ENCODE measurements at places on chromosomes 4 and X.

- no peak for DNase-seq
Measured at GRCh38 chr4:39664828-39665731, 26.4 kb upstream of the SMIM14 start.

- DNase-seq = no peak
Measured at GRCh38 chr4:174523025-174523693, 871 bp upstream of the HPGD start.

DNA sequence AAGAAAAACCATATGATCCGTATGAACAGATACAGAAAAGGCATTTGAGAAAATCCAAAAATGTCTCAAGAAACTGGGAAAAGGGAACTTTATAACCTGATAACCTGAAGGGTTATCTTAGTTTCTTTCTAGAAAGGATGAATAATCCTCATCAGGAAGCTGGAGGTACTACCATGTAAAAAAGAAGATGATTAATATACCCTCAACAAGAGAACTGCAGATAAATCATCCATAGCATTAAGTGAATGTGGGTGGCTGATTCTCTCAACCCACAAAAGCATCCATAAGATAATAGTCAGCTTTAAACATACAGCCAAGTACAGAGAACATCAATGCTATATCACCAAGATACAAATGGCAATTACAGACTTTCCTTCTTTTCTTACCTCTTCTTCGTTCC is 26.4 kb downstream of the ANAPC10 start:
- DNase-seq = no peak

- no peak for DNase-seq
Measured at GRCh38 chr4:7278071-7278765, 85.9 kb downstream of the SORCS2 start.

GRCh38 chrX:134244043-134244442 is 7.1 kb downstream of the CCDC160 start:
- DNase-seq = no peak

GRCh38 chr4:54017308-54017707 is 47.1 kb downstream of the CHIC2 start:
- no peak for DNase-seq

DNA sequence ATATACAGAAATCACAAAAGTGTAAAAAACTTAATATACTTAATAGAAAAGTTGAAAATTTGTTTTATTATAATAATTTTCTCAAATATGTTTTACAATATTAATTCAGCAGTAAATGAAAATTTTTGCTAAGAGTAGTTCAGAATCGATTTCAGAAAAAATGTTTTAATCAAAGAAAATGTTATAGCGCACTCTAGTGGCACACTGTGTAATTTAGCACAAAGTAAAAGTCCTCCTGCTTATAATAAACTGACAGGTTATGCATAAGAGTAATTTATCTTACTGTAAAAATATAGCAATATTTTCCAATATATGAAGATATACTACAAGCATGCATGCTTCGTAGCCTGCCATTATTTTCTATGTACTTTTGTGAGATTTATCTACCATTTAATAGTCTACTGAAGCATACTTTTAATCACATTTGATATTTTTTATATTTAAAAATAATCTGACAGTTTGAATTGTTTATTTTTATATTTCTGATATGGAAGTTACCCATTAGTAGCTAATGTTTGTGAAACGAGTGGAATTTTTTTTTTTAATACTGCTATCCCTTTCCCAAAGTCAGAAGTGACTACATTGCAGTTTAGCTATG is 217.9 kb upstream of the KLHL4 start:
- peak; percentile 1 for DNase-seq

DNA sequence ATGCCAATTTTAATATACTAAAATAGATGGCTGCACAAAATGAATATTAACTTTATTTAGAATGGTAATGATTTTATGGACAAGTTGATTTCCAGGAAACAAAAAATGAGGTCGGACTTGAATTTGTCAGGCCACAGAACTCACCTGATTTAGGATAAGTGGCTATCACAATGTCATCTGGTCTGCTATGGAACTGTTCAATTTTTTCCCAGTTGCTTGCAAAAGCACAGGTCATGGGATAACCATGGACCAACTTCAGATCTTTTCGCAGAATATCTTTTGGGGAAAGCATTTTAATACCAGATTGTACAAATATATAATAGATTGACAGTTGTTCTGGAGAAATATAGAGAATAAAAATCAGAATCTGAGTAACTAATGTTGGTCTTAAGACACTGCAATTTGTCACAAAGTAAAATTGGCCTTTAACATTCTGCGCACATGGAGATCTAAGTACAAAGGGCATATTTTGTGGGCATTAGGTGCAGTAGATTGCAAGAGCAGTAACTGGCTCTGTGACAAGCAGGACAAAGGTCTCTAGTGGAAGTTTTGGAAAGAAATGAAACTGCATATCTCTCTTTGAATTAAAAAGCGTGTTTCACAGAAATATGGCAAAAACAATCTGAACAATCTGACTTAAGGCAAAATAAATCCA is 5.4 kb downstream of the SULT1B1 start:
- DNase-seq = no peak

DNA sequence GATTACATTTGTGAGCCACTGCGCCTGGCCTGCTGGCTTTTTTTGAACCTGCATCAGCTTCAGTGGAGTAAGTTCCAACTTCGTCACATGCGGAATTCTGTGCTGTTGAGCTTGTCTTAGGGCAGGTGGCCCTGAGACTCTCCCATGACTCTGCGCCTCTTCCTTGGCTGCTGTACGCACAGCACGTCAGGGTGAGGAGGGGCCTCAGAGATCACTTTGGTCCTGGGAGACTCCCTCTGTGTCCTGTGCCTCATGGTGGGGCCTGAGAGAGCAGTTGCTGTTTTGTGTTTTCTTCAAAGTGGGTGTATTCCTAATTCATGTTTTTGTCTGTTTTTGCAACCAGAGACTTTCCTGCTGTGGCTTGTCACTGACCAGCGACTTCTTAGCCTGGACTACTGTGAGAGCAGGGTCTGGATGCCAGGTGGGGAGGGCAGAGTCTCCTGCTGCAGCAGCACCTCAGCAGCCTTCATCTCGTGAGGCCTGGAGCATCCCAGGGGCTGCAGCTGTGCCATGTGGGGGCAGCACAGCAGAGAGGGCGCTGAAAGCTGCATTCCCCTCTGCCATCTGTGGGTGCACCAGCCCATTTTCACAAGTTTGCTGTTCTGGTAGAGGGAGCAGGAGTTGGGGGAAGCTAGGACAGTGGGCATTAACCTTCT is 107.8 kb downstream of the TNIP2 start:
- DNase-seq = no peak

GRCh38 chrX:51955200-51955599 is 61.8 kb downstream of the MAGED1 start:
- no peak for DNase-seq

DNA sequence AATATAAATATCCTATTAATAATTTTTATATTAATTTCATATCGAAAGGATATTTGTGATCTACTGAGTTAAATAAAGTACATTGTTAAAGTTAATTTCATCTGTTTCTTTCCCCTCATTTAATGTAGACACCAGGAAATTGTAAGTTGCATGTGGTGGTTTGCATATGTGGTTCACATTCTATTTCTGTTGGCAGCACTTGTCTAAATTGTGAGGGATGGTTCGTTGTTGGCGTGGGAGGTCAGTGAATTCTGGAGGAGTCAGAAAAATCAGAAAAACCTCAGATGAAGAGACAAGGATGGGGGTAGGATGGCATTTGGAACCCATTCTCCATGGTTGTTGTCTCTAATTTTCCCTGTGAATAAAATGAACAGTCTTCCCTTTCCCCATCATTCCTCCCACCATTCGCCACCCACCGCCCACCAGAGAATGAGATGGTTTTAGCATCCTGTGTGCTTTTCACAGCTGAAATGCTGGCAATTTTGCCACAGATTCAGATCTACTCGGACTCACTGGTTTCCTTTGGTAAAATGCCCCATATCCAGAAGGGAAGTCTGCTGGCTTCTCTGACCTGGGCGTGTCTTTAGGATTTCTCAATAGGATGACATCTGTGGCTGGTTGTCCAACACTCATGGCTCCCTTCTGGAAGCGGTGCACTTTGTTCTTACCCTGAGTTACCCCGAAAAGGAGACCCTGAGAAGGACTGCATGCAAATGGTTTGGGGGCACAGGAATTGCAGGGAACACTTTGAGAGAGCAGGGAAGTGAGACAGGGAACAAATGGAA is 52.3 kb downstream of the LGI2 start:
- DNase-seq = no peak

- no peak for DNase-seq
Measured at GRCh38 chr4:83664071-83664470, 128.2 kb downstream of the GPAT3 start.

DNA sequence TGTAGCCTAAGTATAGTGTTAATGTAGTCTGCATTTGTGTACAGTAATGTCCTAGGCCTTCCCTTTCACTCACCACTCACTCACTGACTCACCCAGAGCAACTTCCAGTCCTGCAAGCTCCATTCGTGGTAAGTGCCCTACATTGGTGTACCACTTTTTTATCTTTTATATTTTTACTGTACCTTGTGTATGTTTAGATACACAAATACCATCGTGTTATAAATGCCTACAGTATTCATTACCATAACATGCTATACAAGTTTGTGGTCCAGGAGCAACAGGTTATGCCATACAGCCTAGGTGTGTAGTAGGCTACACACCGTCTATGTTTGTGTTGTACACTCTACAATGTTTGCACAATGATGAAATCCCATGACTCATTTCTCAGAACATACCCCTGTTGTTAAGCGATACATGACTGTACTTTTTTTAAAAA is 15.4 kb downstream of the TSPAN5 start:
- DNase-seq = no peak

- no peak for DNase-seq
Measured at GRCh38 chrX:142250502-142250901, 45.4 kb upstream of the MAGEC2 start.

- DNase-seq = no peak
Measured at GRCh38 chrX:39309018-39309635, 507.9 kb downstream of the MID1IP1 start.

GRCh38 chrX:79138658-79139241 is 5.7 kb upstream of the GPR174 start:
- no peak for DNase-seq

GRCh38 chr4:132195176-132195575 is 953.9 kb upstream of the PCDH10 start:
- no peak for DNase-seq

DNA sequence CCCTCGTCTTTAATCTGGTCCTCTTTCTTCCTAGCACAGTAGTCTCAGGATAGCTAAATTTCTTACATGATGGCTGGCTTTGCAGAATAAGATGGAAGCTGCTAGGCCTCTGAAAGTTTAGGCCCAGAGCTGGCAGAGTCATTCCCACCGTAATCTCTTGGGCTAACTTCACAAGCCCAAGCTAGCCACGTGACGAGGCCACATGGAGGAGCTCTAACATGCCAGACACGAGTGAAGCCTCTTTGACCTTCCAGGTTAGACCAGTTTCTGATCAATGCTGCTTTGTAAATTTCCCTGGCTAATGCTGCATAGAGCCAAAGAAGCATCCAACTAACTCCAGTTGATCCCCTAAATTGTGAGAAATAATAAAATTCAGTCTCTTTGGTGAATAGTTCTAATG is 9.5 kb upstream of the CENPE start:
- DNase-seq = no peak

GRCh38 chr4:825063-825970 is 612 bp downstream of the CPLX1 start:
- DNase-seq = no peak

- no peak for DNase-seq
Measured at GRCh38 chrX:42739258-42739657, 38.7 kb downstream of the PPP1R2C start.

DNA sequence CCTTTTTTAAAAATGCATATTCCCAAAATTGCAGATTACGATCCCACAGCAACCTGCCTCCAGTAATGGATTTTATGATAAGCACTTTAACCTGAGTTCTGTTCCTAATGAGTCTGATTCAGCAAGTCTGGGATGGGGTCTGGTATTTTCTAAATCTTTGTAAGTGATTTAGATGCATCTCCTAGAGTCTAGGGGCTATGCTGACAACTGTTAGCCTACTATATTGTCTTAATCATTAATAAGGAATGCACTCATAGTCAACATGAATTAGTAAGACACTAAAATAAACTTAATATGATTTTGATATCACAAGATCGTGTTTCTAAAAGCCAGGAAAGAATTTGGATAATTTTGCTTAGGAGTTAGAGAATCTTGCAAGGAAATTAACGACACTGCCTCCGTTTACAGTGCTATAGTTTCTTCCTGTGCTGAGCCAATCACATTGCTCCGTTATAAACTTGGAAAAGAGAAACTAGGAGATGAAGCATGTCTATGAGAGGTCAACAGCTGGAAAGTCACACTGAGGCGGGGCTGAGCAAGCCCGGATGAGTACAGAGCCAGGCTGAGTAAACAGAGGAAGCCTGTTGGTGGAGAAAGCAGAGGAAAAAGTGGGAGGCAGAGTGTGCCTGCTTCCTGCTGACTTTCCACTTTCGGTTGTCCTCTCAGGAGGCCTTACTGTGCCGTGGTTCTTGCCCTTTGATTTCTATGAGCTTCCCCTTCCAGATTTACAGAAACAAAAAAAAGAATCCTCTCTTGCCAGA is 5.4 kb downstream of the SCARB2 start:
- DNase-seq = no peak

GRCh38 chr4:16457944-16458343 is 231.7 kb upstream of the TAPT1 start:
- no peak for DNase-seq

GRCh38 chr4:79682801-79683530 is 274.9 kb upstream of the GK2 start:
- no peak for DNase-seq

DNA sequence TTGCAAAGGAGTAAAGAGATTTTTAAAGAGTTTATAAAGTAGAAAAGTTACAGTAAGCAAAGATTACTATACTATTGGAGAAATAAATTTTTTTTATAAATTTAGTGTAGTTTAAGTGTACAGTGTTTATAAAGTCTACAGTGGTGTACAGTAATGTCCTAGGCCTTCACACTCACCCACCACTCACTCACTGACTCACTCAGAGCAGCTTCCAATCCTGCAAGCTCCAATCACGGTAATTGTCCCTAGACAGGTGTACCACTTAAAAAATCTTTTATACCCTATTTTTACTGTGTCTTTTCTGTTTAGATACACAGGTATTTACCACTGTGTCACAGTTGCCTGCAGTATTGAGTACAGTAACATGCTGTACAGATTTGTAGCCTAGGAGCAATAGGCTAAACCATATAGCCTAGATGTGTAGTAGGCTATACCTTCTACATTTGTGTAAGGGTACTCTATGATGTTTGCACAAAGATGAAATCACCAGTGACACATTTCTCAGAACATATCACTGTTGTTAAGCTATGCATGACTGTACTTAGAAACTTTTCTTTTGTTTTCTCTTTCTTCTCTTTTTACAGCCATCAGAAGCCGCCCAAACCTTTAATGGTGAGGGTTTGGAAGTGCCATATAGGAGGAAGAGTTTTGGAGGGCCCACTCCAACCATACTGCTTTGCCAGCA is 11.8 kb upstream of the SH3RF1 start:
- DNase-seq = no peak

DNA sequence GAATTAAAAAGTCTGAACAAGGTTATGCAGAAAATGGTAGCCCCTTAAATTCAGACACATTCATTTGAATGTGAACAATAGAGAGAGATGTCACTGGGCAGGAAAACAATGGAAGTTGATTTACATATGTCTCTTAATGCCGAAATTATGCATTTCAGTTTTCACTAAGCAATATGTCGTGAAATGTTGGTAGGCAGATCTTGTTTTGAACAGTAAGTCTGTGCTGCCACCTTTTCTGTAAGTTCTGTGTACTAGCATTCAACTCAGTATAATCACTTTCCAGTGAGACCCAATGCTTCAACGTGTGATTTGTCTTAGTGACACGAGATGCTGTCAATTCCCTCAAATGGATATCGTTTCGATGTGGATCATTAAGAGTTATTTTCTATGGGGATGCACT is 222.7 kb upstream of the VCX3A start:
- DNase-seq = no peak
